Right renal pelvis (tissue), 4 donors: ENCODE measurements at places on chromosomes 12 and 14.

GRCh38 chr12:74689071-74689655, 151.5 kb downstream of the ATXN7L3B start:
- DNase-seq, result peak; percentile 25

- DNase-seq, result no peak
Measured at GRCh38 chr12:81143057-81143456, 65.2 kb downstream of the ACSS3 start.

DNA sequence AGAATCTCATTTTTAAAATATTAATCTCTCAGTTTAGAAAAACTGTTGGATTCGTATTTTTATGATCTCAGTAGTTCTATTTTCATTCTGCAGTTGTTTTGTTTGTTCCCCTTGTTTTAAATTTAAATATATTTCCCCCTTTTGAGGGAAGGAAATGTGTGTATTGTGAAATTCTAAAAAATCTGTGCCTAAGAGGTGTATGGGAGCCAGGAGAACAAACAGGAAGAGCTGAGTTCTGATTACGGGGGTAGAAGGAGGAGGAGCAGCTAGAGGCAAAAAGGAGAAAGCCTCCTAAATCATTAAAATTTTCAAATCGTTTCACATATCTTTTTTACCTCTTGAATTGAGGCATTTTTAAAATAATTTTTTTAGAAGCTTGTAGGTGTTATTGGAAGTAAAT, 2.3 kb downstream of the RDH12 start:
- no peak for DNase-seq

- no peak for DNase-seq
Measured at GRCh38 chr14:51933191-51933590, 56.2 kb upstream of the RTRAF start.

- DNase-seq, result no peak
Measured at GRCh38 chr14:101029668-101030290, 126.3 kb upstream of the RTL1 start.
